ENCODE measurements at places on chromosomes 1 and 21. TPM values are rescaled to one million over a fixed set of nuclear protein-coding genes. Genes with fewer than 3 reads are reported as not detected.

DNA sequence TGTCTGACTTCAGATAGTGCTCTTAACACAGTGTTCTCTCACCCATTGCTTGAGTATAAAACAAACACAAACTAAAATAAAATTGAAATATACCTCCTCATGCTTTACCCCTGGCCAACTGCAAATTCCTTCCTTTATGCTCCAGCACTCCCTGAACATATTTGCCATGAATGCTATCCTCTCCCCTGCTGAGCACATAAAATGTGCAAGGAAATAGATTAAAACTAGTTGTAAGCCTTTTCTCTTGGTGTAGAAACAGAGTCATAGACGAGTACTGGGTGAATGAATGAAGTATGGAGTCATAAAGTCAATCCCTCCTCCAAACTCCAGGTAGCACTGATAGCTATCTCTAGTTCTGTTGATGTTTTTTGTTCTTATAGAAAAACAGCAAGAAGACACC lies 2.6 kb downstream of the GPR161 start:
- no peak for DNase-seq

DNA sequence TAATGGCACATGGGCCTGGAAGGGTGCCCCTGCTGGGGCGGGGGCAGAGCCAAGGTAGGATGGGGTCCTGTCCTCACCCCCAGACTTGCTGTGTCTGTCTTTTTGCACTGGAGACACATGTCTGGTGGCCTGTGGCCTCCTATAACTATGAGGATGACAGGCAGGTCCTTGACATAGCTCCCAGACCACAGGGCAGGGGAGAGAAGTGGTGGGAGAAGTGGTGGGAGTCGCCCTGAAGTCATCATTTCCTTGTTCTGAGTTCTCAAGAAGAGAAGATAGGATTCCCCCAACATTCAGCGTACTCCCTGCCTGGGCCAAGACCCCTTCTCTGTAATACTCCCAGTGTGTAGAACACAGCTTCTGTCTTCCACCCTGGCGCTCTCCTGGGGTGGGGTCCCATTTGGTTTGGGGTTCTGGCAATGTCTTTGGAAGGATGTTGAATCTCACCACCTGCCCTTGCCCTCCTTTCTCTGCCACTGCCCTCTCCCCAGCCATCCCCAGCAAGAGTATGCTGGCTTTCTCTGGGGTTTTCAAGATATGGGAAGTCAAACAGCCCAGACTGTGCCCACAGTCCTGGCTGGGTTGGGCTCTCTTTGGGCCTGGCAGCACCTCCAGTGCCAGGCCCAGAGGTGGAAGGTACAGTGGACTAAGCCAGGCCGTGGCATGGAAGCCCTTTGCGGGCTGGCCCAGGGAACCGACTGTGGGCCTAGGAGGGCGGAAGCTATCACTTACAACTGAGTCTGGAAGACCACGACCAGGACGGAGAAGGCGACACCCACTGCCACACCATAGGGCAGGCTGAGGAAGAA lies 19.4 kb downstream of the SLC26A9 start:
- no peak for DNase-seq

DNA sequence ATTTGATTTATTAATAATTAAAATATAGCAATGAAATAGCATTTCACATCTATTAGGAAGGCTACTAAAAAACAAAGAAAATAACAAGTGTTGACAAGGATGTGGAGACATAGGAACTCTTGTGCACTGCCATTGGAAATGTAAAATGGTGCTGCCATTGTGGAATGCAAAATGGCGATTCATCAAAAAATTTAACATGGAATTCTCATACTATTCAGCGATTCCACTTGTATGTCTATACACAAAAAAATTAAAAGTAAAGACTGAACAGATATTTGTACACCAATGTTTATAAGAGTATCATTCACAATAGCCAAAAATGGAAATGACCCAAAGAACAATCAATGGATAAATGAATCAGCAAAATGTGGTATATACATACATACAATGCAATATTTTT lies 101.3 kb upstream of the S1PR1 start:
- DNase-seq, result no peak

Gene PLA2G2F
- 0.64 TPM for polyA plus RNA-seq

DNA sequence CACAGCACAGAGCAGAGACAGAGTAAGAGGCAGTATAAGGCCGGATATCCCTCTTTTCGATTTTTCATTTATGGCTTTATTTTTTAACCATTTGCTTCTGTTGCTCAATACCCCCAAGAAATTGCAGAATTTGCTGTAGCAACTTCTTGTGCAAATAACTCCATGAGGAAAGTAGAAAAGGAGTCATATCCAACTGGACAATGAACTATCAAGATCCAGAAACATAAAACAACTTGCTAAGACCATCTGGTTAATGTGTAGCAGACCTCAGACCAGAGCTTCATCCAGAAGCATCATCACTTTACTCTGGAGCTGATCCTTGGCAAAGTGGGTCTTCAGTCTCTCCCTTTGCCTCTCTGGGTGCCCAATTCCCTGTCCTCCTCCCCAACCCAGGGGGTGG lies 45.9 kb downstream of the ZNF697 start:
- DNase-seq, result no peak

GRCh38 chr1:9244501-9245229 lies 10.1 kb downstream of the H6PD start:
- no peak for DNase-seq

GRCh38 chr1:246226041-246226440 lies 281.0 kb downstream of the SMYD3 start:
- DNase-seq, result no peak

DNA sequence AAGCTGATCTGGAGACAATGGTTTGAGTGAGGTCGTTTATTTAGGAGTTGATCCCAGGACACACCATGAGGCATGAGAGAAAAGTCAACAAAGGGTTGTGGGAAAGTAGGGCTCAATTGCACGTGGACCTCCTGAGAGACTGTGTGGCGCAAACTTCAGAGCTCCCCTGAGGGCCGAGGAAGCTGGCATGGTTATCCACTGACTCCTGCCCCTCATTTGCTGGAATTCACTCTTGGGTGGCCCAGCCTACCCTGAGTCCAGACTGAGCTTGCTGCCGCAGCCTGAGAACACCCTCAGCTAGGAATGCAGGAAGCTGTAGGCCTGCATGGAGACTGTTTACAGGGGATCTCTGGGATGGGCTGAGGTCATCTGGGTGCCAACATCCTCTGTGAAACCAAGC lies 301.0 kb downstream of the RWDD3 start:
- no peak for DNase-seq

- no peak for DNase-seq
Observed at GRCh38 chr1:66929146-66929688, 4.4 kb downstream of the MIER1 start.

- DNase-seq, result peak; percentile 99
Observed at GRCh38 chr1:100132566-100133477, at the start of the genes SASS6 and TRMT13. TSS of gene SASS6 (minus strand) at chr1:100132930. CDS start at chr1:100132814, 116 bp downstream. TSS of gene TRMT13 (plus strand) at chr1:100133163. CDS start at chr1:100133169, 6 bp downstream.

- no peak for DNase-seq
Observed at GRCh38 chr1:186617926-186618325, 62.3 kb downstream of the PTGS2 start.

DNA sequence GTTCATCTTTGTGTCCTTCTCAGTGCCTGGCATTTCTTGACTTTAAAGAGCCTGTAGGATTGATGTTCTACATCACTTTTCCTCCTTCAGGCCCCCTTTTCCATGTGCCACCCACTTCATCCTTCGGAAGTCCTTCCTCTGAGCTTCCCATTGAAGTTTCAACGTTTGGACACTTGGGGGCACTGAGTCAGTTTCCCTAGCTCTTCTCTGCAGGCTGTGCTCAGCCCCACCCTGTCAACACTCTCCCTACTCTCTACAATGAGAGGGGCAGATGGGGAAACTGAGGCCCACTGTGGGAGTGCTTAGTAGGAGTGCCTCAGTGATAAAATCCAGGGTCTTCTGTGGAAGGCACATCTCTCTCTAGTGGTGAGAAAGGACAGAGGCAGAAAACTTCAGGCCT lies 11.9 kb downstream of the KCNJ10 start:
- no peak for DNase-seq

DNA sequence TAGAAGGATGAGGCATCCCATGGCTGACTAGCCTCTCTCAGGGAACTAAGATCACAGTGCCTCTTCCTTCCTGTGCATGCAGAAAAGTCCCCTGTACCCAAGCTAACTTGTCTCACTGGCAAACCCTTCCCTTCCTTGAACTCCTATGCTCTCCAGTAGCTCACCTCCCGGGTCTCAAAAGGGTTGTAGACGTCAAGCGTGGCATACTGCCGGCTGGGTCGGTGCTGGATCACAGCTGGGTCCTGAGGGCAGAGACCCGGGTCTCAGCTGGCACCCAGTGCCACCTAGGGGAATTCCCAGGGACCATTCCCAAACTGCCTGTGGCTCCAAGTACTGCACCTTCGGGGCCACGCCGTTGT lies 688 bp downstream of the SCAMP3 start:
- DNase-seq, result no peak

- no peak for DNase-seq
Observed at GRCh38 chr1:209505044-209505443, 78.5 kb upstream of the CAMK1G start.

DNA sequence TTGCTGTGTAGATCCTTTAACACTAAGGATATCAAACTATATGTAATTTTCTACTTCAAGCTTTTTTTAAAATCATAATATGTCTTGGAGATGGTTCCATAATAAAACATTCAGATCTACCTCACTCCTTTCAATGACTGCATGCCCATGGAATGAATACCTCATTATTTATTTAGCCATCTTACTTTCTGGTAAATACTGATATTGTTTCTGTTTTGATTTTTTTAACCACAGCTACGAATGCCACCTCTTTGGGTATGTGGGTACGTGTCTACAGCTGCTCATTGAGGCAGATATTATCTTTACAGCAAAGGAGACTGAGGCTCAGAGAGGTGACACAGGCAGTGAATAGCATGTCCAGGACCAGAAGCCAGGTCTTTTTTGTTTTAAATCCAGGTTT lies 215.7 kb downstream of the ST6GALNAC3 start:
- DNase-seq, result no peak
